ENCODE measurements at places on chromosomes 2 and 18.

DNA sequence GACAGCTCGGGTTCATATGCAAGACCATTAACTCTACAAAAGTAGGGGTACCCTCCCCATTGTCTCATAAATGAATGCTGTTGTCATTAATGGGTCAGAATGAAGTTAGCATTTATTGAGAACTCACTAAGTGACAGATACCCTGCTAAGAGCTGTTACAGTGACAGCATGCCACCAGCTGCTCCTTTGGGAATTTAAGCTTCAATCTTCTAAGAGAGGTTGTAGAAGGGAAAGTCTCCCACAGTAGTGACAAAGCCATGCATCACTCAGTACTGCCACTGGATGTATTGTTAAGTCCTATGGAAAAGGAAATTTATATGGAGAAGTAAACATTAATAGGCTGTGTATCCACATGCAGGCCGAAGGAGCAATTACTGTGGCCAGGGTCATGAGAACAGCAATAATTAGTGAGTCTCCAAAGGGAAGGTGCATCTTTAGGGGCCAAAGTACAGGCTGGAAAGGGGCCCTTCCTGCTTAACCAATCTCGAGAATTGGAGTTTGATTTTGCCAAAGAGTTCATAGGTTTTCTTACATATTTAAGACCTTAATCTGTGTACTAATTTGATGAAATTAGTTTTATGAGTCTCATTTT lies 64.5 kb upstream of the FAM124B start:
- DNase-seq: no peak

DNA sequence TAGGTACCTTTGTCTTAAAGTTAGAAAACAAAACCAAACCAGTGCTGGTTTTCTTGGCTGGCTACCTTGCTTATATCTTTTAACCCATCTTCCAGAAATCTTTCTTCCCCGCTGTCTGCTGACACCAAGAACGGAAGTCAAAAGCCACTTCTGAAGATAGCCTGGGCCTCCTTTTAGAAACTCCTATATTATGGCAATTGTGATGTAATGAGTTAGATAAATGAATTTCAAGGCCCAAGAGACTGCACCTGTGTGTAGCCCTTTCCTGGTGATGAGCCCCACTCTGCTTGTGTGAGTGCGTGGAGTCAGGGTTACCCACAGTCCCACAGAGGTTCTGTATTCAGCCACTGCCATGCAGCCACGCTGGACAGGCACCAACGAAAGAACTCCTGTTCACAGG lies 60.7 kb downstream of the ARMC9 start:
- no peak for DNase-seq

- DNase-seq: no peak
Measured at GRCh38 chr2:174878537-174879147, 114.4 kb upstream of the CHRNA1 start.

DNA sequence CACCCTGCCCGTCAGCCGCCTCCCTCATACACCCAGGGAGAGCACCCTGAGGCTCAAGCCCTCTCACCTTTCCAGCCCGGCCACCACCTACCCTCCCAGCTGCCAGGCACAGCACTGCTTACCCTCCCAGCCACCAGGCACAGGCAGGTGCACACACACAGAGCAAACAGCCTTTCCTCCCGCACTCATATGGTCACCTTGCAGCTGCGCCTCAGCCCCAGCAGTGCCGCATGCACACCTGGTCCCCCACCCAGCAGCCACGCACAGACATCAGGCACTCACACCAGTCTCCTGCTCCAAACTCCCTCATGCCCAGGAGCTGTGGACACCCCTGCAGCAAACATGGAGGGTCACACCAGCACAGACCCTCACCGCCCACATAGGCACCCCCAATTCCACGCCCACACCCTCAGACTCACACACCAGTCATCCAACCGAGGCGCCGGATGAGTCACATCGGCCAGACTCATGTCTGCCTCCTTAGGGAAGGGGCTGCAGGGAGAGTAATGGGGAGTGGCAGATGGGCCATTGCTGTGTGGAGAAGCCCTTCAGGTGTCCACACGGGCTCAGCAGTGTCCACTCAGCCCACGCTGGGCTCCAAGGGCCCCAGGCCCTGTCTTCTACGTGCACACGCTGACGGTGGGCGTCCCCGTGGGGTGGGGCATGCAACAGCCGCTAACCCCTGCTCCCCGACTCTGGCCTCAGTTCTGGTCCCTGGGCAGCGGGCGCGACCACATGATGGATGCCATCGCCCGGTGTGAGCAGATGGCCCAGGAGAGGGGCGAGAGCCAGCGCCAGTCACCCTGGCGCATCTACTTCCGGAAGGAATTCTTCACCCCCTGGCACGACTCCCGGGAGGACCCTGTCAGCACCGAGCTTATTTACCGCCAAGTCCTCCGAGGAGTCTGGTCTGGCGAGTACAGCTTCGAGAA lies 22.3 kb upstream of the GPR17 start:
- no peak for DNase-seq

DNA sequence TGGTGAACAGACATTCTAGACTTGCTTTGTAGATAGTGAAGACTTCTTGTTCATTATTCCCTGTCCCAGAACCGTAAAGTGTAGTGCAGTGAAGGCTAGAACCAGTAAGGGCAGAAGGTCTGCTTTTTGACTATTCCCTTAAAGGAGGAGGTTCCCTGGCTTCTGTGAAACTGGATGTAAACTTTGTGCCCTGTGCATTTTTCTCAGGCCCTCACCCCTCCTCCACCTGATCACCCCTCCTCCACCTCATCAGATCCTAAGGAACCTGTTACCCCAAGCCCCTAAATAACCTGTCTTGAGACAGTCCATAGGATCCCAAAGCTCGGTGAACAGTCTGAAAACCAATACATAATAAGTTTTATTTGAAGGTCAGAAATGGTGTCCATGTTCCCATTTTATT lies 33.7 kb downstream of the SFT2D3 start:
- no peak for DNase-seq

DNA sequence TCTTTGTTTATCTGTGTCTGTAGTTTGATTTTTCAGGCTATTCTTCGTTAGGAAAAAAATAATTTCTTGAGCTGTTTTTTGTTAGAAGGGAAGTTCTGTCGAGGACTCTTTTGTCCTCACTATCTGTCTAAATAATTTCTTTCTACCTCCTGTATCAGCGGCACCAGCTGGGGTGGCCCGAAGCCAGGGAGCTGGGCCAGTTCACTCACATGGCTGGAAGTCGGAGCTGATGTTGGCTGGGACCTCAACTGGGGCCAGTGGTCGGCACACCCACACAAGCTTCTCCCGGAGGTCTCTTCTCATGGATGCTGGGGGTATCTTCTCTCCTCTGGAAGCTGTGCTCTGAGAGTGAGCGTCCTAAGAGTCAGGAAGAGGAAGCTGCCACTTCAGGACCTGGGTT lies 8.0 kb upstream of the PDIA6 start:
- DNase-seq: no peak

- DNase-seq: no peak
Measured at GRCh38 chr2:124027182-124027581, 2.1 kb downstream of the CNTNAP5 start.

- no peak for DNase-seq
Measured at GRCh38 chr2:213934560-213934959, 476.3 kb upstream of the VWC2L start.

DNA sequence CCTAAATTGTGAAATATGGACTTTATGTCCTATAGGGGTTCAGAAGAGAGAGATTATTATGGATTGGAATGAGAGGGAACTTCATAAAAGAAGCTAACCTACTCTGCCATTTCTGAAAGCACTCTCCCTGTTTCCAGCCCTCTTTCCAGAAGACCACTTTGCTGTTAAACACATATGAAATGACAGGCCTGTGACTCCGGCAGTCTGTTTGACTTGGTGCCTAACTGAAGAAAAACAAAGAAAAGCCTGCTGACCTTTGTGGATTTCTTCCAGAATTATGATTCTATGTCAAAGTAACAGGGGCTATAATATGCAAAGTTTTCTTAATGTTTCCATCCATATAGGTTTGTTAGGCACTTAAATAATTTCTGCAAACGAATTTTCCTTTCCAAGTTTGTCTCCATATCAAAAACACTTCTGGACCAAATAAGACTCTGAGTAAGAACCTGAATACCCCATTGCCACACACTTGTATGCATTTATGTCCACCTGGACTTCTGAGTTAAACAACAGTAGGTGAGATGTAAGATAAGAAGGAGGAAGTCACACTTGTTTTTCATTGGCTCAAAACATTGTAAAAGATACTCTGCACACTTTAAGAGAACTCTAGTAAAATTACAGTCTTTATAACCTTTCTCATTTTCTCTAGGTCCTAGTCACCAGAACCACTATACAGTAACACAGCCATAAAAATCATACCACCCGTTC lies 111.7 kb downstream of the PIEZO2 start:
- DNase-seq: no peak

GRCh38 chr2:208130712-208131110 lies 1.1 kb upstream of the CRYGC start:
- DNase-seq: no peak

DNA sequence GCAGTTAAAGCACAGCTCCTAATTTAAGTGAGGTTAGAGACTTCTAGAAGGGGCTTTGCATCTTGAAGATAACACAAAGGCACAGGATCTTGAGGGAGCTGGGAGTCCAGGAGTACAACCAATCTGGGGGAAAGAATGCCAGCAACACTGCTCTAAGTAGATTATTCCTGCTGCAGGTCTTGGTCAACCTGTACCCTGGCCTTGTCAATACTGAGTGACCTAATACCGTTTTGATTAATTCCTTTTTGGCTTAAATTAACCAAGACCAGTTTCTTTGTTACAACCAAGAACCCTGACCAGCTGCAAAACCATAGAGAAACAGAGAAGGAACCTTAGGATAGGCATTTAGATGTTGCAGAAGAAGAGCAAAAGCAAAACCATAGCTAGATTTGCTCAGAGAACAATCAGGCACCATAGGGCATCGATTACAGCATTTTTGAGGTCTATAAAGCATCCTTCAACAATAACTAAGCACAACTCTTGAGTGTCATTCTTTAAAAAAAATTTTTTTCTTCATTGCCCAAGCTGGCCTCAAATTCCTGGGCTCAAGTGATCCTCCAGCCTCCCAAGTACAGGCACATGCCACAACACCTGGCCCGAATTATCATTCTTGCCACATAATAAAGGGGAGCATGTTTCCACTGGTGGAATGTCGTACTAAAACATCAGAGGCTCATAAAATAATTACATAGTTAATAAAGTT lies 6.3 kb downstream of the STARD7 start:
- no peak for DNase-seq

GRCh38 chr18:48493434-48494230 lies 45.2 kb upstream of the CTIF start:
- DNase-seq: no peak
